ENCODE measurements at places on chromosomes 3 and 15. TPM values are rescaled to one million over a fixed set of nuclear protein-coding genes. Genes with fewer than 3 reads are reported as not detected.

The MESP2 gene
- 0.12 TPM for polyA plus RNA-seq

The UBA7 gene
- polyA plus RNA-seq = 86.2 TPM

The LRRIQ4 gene
- polyA plus RNA-seq = not detected

The CPB1 gene
- polyA plus RNA-seq = 3,071 TPM

The FSD2 gene
- 0.04 TPM for polyA plus RNA-seq

Measured in pancreas (tissue), 10 donors.